ENCODE measurements at places on chromosomes 12 and 14.
A peak's percentile ranks its signal among the peaks of the same experiment; 100 is the strongest.

DNA sequence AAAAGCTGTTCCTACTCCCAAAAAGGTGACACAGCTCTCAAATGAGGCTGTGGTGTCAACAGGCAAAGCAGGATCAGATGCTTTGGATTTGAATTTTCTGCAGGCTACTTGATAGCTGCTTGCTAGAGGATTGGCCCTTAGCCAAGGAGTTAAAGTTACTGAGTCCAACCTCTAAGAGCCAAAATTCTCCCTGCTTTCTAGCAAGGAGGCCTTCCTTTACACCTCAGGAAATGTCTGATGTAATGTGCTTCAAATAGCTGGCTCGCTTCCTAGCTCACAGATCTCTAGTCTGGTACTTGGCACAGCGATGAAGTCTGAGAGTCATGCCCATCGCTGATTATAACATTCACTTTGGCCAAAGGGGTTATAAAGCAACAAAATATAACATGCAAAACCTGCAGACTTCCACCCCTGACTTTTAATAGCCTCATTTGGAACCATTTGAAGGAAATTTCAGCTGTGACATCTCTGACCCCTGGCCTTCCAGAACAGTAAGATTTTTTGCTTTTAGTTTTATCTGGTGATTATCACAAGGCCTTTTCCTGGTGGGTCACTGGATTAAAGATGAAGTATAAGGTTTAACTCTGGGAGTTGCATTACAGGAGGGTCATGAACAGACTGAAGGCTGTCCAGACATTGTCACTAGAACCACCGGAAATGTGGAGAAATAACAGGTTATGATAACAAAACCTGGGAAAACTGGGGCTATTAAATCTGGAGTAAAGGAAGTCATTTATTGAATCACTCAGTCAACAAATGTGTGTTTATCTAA, 189.7 kb downstream of the EPS8 start:
- DNase-seq, result no peak

DNA sequence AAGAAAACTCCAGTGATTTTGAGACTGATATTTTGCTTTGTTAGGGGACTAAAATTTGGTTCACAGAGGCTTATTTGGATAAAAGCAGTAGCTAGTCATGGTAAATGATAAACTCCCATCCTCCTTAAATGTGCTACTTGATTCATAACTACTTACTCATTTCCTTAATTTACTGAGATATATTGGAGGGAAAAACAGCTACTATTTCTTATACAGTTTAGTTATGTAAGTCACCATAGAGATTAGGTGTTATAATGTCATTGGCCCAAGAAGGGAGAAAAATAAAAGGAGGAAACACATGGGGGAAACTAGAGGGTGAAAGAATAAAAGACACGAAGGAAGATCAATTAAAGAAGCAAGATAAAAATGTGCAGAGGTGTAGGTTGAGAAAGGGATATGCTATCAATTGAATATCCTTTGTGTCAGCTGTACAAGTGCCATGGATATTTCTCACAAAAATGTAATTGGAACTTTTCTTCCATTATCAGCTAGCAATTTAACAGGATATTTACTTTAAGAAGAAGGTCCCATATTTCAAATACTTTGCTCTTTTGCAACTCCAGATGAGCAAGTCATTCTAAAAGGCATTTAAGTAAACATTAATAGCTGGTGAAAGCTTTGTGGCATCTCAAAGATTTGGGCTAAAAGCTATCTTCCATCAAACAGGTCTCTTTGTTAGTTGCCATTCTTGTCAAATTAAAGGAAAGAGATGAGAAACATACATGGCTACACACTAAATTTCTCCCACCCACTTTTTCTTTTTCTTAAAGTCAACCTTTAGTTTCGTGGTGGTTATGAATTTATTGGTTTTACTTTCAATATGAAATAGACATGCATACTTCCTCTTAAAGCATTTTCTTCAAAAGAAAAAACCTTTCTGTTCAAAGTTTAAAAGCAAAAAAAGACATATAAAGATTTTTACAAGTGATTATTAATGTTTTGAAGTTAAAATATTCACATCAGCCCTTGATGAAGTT, 439.5 kb downstream of the CCER1 start:
- DNase-seq, result no peak

- DNase-seq, result no peak
Measured at GRCh38 chr14:54854181-54854580, 48.4 kb downstream of the GCH1 start.

GRCh38 chr12:129558036-129558435, 345.8 kb downstream of the TMEM132D start:
- DNase-seq, result no peak

DNA sequence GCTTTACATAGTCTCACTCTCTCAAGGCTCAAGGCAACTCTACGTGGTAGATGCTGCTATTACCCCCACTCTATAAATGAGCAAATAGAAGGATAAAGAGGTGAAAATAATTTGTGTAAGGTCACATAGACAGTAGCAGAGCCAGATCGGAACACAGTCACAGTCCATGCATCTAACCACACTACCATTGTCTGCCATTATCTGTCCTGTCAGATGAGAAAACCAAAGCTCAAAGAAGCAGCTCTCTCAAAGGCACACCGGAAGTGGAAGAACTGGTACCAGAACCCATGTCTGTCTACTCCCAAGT, 134.4 kb upstream of the NUDT4 start:
- no peak for DNase-seq

- no peak for DNase-seq
Measured at GRCh38 chr12:121874071-121874470, 14.5 kb upstream of the PSMD9 start.

- no peak for DNase-seq
Measured at GRCh38 chr12:7068240-7068993, 7.9 kb downstream of the C1S start.

DNA sequence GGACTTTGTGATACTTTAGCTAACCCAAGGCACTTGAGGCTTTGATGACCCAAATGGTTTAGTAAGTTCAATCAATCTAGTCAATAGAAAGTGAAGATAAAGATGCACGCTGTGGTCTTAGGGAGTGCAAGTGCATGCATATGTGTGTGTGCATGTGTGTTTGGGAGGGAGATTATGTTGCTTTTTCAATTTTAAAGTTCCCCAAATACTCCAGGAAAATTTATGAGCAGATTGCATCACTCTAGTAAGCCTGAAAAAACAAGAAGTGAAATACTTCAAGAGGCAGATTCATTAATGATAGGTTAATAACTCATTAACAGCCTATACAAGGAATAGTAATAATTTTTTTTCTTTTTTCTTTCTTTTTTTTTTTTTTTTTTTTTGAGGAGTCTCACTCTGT, 12.4 kb upstream of the SIX1 start:
- DNase-seq, result peak; percentile 14

DNA sequence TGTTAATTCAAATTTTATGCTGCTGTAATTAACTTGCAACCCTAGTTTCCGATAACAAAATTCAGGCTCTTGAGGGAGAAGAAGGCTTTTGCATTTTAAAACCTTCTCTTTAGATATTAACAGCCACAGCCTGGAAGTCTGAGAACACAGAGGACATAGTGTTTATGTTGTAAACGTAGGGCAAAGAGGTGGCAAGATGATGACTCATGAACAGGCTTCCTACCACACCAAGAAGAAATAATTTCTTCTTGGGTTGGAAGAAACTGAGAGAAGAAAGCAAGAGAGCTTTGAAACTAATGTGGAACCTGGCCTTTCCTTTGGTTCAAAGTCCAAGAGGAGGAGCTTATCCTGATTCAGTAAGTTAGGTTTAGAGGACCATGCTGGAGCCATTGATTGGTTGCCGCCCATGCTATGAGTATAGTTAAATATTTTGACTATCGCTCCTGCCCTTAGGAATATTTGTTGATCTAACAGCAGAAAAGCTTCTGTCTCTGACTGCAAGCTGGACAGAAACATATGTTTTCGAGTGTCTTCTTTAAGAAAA, 31.8 kb downstream of the CCDC198 start:
- DNase-seq, result no peak

- DNase-seq, result no peak
Measured at GRCh38 chr12:828726-829395, 76.5 kb downstream of the WNK1 start.

DNA sequence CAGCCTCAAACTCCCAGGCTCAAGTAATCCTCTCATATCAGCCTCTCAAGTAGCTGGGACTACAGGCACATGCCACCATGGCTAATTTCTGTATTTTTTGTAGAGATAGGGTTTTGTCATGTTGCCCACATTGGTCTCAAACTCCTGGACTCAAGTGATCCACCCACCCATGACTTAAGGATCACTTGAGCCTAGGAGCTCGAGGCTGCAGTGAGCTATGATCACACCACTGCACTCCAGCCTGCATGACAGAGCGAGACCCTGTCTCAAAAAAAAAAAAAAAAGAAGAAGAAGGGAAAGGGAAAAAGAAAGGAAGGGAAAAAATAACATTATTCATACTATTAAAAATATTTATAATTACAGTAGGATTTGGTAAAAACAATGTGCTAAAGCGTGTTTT, 19.2 kb downstream of the EPS8 start:
- no peak for DNase-seq

GRCh38 chr12:77882709-77883108, 52.0 kb downstream of the NAV3 start:
- no peak for DNase-seq

GRCh38 chr12:51752234-51752889, 96.2 kb downstream of the FIGNL2 start:
- no peak for DNase-seq

DNA sequence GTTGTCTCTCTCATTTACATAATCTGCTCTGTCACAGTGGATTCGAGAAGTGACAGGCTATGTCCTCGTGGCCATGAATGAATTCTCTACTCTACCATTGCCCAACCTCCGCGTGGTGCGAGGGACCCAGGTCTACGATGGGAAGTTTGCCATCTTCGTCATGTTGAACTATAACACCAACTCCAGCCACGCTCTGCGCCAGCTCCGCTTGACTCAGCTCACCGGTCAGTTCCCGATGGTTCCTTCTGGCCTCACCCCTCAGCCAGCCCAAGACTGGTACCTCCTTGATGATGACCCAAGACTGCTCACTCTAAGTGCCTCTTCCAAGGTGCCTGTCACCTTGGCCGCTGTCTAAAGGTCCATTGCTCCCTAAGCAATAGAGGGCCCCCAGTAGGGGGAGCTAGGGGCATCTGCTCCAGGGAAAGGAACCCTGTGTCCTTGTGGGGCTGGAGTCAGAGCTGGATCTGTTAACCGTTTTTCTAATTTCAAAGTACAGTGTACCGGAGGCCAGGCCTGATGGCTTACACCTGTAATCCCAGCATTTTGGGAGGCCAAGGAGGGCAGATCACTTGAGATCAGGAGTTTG, 5.1 kb downstream of the ERBB3 start:
- peak; percentile 4 for DNase-seq

- no peak for DNase-seq
Measured at GRCh38 chr12:97168804-97169203, 261.7 kb downstream of the NEDD1 start.

DNA sequence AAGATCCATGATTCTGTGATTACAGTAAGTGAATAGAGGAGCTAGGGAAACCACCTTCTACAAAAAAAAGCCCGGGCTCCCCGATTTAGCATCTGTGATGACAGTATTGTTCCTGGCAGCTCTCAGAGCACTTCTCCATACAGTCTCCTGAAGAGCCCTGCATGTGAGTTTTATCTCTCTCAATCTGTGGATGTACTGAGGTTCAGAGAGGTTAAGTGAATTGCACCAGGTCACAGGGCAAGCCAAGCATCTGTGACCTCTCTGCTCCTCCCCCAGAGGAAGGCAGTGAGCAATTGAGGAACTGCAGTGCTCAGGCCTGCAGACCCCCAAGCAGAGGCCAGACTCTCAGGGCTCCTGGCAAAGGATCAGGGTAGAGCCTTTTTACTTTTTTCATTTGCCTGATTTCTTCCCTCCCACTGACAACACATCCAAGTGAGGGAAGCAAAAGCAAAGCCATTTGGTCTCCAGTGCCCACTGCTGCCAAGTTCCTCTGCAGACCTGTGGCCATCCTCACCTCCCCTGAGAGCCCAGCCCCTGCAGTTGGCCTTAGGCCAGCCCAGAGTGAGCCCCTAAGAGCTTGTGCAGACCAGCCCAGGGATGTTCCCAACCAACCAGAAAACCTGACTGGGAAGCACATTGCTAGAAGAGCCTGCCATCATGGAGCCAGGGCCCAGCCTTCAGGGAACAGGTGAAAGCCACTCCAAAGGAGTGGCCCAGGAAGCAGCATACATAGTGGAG, 47.6 kb upstream of the PNMA1 start:
- no peak for DNase-seq

- no peak for DNase-seq
Measured at GRCh38 chr12:68904351-68904962, 28.5 kb downstream of the CPM start.

DNA sequence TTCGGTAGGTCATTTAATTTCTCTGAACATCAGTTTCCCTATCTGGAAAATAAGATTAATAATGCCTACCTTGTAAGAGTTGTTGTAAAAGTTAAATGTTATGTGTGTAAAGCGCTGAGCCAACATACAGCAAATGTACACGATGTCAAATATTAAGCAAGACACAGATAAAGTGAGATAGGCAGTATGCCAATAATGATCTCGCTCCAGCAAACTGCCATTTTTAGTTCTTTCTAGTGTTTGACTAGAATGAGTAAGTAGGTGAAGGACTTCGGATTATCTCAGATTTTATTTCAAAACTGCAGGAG, 840 bp downstream of the DHRS7 start:
- peak; percentile 51 for DNase-seq

DNA sequence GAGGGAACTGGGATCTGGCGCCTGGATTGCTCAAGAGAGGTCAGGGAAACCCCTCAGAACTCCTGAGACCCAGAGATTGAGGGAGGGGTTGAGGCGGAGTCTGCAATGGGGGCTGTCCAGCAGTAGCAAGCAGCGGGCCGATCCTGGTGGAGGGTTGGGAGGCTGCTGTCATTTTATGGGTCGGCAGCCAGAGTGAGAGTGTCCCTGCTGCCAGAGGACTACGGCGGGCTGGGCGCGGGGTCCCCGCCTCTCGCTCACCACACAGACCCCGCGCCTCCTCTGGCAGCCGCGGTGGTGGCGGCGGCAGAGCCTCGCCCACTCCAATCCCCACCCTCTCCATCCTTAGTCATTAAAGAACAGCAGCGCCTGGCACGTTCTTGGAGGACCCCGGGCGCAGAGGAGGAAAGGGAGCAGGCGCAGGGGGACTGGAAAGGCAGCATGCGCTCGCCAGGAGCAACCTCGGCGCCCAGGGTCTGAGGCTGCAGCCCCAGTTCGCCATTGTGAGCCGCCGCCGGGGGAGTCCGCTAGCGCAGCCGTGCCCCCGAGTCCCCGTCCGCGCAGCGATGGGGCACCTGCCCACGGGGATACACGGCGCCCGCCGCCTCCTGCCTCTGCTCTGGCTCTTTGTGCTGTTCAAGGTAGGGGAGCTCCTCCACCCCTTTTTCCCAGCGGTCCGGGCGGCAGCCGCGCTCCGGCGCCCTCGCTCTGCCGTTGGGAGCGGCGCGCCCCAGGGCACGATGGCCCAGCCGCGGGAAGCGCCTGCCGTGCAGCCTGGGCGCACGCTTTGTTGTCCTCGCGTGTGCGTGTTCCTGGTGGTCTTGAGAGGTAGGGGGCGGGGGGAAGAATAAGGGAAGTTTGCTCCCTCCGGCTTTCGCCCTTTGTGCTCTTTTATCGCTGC, at the start of gene PTPRO:
Gene PTPRO, plus strand, starts transcription at position 345 of the 898 bp plus-strand sequence.
- no peak for DNase-seq

- no peak for DNase-seq
Measured at GRCh38 chr12:114409852-114410600, 4.1 kb upstream of the TBX5 start.

GRCh38 chr12:66653796-66654195, 25.1 kb downstream of the GRIP1 start:
- no peak for DNase-seq

Data from GF-D8 (cell line).